ENCODE measurements at places on chromosomes 6 and 20. TPM values are rescaled to one million over a fixed set of nuclear protein-coding genes. Genes with fewer than 3 reads are reported as not detected.

GRCh38 chr6:43773980-43774775, 4.2 kb downstream of the VEGFA start:
- no peak for DNase-seq

ZSCAN23 gene
- 17.2 TPM for polyA plus RNA-seq

SLC52A3 gene
- polyA plus RNA-seq = 3.6 TPM

DNA sequence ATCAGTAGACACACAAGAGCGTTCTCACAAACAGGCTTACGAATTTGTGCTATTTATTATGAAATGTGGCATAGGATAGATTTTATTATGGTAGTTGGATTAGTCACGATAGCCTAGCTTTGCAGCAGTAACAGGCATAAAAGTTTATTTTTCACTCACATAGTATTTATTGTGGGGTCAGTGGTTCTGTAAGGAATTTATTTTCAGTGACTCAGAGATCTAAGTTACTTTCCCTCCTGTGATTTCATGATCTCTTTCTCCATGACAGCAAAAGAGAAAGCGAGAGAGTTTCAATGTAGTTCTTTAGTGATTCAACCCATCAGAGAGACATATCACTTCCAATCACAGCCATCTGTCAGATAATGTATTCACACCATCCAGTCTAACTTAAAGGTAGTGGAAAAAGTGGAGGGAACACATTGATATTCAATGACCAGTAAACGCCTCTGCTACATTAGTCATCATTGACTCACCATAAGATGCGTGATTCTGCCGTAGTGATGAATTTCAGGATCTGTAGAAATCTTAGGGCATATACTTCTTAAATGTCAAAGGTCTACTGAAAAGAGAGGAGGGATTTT, 605.5 kb downstream of the HDGFL1 start:
- no peak for DNase-seq

GRCh38 chr6:29965563-29965872, 23.2 kb downstream of the HLA-A start:
- no peak for DNase-seq

DNA sequence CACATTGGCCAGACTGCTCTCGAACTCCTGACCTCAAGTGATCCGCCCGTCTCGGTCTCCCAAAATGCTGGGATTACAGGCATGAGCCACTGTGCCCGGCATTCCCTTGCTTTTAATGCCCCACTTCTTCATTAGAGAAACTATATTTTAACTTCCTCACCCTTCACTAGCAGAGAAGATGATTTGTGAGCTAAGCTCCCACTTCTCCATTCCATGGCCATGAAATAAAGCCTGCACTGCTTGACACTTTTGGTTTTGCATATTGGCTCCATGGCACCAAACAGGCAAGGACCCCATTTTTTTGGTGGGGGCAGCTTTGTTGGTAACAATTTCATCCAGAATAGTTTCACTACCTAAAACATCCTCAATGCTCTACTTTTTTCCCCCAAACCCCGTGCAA, 145.3 kb downstream of the TFAP2B start:
- DNase-seq = no peak

DNA sequence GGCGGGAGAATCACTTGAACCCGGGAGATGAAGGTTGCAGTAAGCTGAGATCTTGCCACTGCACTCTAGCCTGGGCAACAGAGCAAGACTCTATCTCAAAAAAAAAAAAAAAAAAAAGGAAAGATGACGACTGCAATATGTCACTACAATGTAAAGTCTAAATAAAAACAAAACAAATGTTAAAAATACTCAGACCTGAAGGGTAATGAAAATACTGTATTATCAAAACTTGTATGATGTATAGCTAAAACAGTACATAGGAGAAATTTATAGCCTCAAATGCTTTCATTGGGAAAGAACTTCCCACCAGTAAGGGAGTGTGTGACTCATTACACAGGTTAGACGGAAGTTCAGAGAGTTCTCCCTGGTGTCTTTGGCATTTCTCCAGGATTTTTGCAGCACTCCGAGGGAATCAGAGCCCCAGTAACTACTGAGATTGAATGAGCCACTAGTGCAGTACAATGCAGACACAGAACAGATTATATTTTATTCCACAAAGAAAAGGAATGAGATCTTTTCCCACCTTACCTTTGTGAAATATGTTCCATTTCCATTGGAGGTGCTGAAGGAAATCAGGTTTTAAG, 12.5 kb upstream of the RALGAPB start:
- DNase-seq = no peak

- DNase-seq = no peak
These were observed 2.6 kb upstream of the ZBP1 start for GRCh38 chr20:57622579-57623381.

NT5E gene
- polyA plus RNA-seq = 3.3 TPM

GRCh38 chr6:144259986-144260385, 25.1 kb upstream of the UTRN start:
- DNase-seq = no peak

UBD gene
- 0.90 TPM for polyA plus RNA-seq

- DNase-seq = no peak
These were observed 276.7 kb downstream of the PLCB1 start for GRCh38 chr20:8408587-8409307.

- no peak for DNase-seq
These were observed 862.7 kb upstream of the MAP3K7 start for GRCh38 chr6:91449539-91449938.

GRCh38 chr6:131009790-131010189, 53.3 kb downstream of the EPB41L2 start:
- DNase-seq = no peak

Measured in renal cortex interstitium (tissue), 15 donors.